ENCODE measurements at places on chromosomes 12 and 14.

DNA sequence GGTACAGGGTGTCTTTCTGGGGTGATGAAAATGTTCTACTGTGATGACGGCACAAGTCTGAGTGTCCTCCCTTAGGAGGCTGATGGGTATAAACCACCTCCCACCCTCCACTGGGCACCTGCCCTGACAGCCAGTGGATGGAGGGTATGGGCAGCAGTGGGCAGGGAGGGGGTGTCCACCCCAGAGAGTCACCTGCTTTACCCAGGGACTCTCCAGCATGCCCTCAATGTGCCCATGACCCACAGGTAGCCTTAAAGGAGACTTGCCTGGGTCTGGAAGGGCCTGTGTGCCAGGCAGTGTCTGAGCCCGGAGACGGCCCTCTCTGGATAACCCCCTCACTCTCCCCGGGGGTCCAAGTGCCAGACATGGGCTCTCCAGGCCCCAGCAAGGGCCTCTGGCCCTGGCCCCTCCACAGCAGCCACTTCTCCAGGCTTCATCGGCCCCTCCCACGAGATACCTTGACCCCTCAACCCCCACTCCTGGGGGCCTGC lies 38.8 kb downstream of the CCNK start:
- no peak for DNase-seq

GRCh38 chr14:104942586-104942985 lies 17.9 kb downstream of the PLD4 start:
- DNase-seq = no peak

DNA sequence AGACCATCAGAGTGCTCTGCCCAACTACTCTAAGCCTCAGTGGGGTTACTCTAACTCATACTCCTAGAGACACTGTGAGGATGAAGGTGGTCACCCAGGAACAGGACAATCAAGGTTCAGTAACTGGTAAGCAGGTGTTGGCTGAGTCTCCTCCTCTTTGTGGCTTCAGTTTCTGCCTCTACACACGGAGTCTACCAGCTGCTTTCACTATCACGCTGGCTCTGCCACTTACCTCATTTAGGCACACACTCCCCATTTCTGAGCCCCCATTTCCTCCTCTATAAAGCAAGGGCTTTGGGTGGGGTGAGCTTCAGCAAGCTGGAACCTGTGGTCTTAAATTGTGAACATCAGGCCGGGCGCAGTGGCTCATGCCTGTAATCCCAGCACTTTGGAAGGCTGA lies 7.3 kb upstream of the TCHP start:
- DNase-seq = no peak

DNA sequence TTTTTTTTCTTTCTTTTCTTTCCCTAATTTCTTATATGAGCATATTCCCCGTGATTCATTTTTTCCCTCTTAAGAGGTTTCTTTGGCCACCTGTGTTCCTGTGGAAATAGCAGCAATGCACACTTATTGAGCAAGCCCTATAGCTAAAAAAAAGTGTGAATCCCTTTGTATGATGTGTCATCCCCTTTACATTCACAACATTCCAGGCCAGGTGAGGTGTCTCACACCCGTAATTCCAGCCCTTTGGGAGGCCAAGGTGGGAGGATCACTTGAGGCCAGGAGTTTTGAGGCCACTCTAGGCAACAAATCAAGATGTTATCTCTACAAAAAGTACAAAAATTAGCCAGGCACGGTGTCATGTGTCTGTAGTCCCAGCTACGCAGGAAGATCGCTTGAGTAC lies 700.4 kb upstream of the TBX3 start:
- no peak for DNase-seq

- no peak for DNase-seq
Observed at GRCh38 chr12:74337951-74338350, 199.7 kb upstream of the ATXN7L3B start.

- DNase-seq = no peak
Observed at GRCh38 chr12:116066381-116067230, 210.9 kb downstream of the MED13L start.

DNA sequence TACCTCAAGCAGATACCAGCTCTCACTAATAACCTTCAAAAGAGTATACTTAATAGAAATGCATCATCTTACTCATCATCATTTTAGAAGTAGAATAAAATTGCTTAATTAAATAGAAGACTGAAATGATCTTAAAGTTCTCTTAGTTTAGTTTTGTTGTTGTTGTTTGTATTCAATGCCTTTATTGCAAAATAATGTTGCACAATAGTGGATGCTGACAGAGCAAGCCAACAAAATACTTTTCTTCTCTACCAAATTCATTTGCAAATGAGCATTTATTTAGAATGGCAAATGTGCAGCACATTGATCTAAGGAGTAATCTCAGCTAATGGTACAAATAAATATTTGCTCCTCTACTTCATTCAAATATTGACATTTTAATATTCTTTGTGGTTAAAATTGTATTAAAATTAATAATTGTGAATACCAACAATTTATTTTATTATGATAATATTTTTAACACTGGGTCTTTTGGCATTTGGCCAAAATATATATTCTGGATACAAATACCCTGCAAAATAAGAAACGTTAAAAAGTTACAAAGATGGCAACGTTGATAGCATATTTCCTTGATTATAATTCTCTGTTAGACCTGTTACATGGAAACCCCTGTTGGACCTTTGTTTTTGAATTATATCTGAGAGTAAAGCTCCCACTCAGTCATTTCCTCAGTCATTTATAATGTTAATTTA lies 496.1 kb downstream of the RERGL start:
- DNase-seq = no peak

DNA sequence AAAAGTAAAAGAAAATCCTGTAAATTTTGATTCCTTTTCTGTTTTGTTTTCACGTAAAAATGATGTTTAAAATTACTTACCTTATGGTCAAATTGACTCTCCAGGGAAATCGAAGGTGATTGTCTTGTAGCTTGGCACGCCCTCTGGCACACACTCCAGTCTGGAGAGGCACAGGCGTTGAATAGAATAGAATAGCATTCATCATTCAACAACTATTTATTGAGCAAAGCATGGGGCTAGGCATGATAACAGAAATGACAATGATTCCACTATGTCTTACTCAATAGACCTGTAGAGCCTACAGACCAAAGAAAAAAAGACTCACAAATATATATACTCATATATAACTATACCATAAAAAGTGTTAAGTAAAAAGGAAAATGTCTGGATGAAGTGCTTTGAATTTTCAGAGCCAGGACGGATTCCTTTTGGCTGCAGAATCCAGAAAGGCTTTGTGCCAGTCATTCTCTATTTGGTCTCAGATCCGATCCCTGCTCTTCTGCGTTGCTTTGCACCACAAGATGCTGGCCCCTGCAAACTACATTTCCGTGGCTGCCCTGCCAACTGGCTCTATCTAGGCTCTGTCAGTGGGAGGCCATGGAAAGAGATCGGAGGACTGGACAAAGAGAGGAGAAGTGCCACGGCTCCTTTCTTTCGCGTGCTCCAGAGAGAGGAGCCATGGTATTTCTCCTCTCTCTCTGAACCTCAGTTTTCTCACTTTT lies 231.8 kb downstream of the CRADD start:
- no peak for DNase-seq

DNA sequence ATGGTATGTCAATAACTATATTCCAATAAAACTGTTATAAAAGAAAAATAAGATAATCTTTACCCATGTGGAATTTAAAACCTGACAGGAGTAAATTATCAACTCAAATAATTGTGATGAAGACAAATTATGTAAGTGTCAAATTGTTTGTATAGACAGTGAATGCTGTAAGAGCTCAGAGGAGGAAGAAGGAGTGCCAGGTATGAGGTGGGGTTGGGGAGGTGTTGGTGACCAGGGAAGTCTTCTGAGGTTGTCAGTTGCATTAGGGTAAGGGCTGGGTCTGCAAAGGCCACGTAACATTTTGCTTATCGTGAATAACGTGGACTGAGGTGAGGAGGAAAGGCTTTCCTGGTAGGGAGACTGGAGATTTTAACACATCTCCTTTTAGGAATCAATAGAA lies 2.5 kb upstream of the MAX start:
- DNase-seq = no peak

DNA sequence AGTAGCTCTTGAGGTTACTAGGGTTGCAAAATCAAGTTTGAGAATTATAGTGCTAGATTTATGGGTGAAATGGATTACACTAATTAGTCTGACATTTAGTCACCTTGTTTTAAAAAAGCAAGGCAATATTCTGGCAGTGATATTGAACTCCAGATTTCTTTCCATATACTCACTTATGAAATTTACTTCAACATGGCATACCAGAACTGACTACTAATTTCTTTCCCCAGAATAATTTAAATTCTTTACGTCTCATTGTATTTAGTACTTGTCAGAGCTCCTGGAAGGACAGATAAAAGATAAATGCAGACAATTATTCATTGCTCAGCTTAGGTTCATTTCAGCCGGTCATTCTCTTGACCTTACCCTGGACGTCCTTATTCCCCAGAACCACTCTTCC lies 24.3 kb downstream of the EMP1 start:
- no peak for DNase-seq

GRCh38 chr14:58282925-58283593 lies 15.3 kb upstream of the ARID4A start:
- DNase-seq = no peak

DNA sequence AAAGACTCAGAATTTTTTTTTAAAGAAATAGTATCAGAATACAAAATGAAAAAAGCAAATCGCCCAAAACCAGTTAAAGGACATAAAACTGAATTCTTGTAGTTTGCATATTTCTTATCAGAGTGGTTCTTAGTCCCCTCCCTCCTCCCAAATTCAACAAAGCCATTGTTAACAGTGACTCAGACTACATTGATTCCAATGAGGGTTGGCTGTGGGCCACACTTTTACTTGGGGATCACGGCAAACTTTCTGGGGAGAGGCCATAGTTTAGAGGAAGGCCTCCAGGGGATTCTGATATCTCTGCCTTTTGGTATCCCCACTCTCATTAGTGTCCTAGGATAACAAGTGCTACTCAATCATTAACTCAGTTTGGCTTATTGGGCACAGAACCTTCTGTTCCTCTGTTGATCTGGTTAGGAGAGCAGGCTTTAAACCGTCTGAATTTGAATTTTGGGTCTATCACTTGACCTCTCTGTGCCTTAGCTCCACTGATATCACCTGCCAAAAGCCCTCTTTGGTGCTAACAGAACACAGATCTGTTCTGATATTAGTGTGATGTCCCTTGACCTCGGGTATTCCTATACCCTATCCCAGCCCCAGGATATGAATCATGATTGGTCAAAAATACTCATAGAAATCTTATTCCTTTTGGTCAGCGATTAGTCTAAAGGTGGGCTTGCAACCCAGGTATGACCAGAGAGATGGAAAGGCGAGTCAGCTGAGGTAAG lies 45.2 kb upstream of the APPL2 start:
- DNase-seq = no peak

DNA sequence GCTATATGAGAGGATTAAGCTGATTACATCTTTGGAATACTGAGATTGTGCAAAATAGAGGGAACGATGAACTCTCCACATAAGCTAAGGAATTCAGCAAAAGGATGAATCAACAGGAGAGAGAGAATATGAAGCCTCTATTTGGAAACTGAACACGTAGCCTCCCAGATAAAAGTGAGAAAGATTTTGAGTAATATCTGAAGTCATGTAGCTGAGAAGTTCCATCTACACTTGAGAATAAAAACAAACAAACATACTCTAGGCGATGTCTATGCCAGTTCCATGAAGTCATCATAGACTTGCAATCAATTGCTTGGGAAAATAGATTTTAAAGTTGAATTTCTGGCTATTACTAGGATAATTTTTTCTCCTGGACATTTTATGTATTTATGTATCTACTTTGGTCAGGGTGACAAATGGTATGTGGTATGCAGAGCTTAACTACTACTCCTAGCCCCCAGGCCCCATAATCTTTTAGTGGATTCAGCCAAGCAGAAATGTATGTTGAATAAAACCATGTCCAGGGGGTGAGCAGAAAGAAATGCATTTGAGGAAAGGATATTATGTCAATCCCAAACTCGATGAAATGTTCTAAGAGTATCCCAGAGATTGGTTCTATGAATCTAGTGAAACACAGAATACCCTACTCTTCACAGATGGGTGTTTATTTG lies 627.4 kb downstream of the DIO2 start:
- no peak for DNase-seq

- DNase-seq = no peak
Observed at GRCh38 chr14:58491593-58491992, 64.1 kb downstream of the KIAA0586 start.

DNA sequence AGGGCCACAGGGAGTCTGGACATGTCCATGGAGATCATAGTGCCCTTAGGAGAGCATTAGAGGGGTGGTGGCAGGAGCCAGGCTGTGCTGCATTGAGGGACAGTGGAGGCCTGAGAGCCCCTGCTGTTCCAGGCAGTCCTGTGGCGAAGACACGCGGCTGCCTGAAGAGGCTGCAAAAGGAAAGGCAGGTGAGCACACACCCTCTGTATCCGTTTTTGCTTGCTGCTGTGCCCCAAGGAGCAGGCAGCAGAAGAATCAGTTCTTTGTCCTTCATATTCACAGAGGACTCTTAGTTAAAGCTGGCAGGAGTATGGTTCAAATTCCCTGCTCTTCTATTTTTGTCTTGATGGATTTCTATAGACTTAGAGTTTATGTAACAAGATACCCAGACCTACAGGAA lies 4.5 kb downstream of the SLC35E3 start:
- DNase-seq = no peak

GRCh38 chr14:32021341-32021740 lies 55.8 kb upstream of the ARHGAP5 start:
- DNase-seq = no peak

DNA sequence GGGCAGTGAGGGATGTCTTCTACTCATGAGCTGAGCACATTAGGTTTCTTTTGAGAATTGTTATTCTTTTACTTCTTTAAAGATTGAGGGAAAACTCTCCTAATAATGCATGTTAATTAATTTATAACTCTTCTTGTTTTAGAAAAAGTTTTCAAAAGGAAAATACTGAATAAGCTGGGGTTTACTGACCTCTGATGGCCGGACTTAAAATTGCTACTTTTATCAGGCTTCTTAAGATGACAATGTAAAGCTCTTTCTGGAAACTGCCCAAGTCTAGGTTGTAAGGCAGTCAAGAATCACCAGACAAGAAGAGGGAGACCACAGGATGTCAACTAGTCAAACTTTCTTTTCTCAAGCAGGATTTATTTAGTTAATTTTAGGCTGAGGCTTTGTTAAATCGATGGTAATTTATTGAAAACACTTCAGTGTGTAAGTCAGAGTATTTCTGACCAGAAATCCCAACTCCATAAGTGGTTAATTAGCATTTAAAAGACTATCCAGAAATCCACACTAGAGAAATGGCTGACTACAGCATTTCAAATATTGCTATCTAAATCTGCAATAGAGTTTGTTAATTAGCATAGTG lies 82.1 kb downstream of the AVPR1A start:
- DNase-seq = no peak

DNA sequence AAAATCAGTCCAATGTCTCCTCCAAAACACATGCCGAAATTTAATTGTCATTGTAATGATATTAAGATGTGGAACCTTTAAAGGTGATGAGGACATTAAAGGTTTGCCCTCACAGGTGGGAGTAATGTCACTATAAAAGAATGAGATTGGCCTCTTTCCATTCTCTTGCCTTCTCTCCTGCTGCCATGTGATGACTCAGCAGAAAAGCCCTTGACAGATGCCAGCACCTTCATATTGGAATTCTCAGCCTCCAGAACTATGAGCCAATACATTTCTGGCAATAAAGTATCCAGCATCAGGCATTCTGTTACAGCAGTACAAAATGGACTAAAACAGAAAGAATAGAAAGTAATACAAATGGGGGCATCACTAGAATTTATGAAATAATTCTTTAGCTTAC lies 609.7 kb downstream of the SLC16A7 start:
- no peak for DNase-seq
